Hepatocyte (in vitro differentiated cells): ENCODE measurements at places on chromosomes 3 and 15. TPM values are rescaled to one million over a fixed set of nuclear protein-coding genes. Genes with fewer than 3 reads are reported as not detected.
A peak's percentile ranks its signal among the peaks of the same experiment; 100 is the strongest.

DNA sequence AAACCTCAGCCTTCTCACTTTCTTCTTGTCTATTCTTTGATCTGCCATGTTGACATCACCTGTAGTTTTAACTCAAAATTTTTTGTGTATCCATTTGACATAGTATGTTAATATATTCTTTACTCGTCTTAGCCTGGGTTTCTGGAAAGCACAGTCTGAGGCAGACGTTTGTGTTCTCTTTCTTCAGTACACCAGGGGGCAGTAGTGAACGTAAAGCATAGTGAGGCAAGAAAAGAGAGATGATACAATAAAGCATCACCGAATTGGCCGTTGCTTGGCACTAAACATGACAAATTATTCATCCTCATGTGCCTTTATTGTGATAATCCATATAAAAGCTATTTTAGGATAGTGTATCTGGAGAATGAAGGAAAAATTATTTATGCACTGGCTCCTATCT, 141.0 kb upstream of the MYRIP start:
- H3K4me3 ChIP-seq: no peak overlapping the region
- H3K4me1 ChIP-seq: no peaks in the 10 kb centered on the region
- no peak overlapping the region for H3K27ac ChIP-seq
- H3K36me3 ChIP-seq: no peaks in the 10 kb centered on the region
- DNase-seq: peak; percentile 65
- peaks cover 6% of the 10 kb centered on the region for H3K27me3 ChIP-seq

Gene MST1R
- 7.5 and 8.7 TPM in 2 replicates for total RNA-seq

GRCh38 chr3:3097958-3098357, 12.2 kb downstream of the IL5RA start:
- peaks cover 7% of the 10 kb centered on the region for H3K27me3 ChIP-seq
- H3K36me3 ChIP-seq: no peaks in the 10 kb centered on the region
- no peaks in the 10 kb centered on the region for H3K4me1 ChIP-seq
- no peak overlapping the region for H3K27ac ChIP-seq

GRCh38 chr15:61447981-61448380, 218.9 kb upstream of the RORA start:
- H3K27me3 ChIP-seq: no peaks in the 10 kb centered on the region
- H3K4me3 ChIP-seq: no peak overlapping the region
- H3K27ac ChIP-seq: no peak overlapping the region
- no peaks in the 10 kb centered on the region for H3K4me1 ChIP-seq
- H3K36me3 ChIP-seq: no peaks in the 10 kb centered on the region

Gene ATP2B2
- total RNA-seq: 1.8 and 1.9 TPM in 2 replicates

DNA sequence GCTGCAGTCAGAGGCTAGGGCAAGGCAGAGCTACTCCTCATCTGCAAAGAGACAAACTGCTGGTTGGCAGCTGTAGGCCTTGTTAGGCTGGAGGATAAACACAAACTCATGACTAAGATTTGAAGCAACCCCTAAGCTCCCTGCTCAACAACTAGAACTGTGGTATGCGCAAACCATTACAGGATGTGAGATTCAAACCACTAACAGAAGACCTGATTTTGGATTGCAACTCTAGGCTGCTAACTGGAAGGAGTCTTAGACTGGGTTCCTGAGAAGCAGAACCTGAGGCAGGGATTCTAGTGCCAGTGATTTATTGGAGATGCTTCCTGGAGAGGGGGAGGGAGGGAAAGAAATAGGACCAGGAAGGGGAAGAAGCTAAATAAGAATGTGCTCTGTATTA, 22.5 kb downstream of the CCR4 start:
- no peaks in the 10 kb centered on the region for H3K27me3 ChIP-seq
- H3K36me3 ChIP-seq: no peaks in the 10 kb centered on the region
- no peak overlapping the region for H3K4me3 ChIP-seq

- DNase-seq: no peak
- H3K36me3 ChIP-seq: no peaks in the 10 kb centered on the region
- no peaks in the 10 kb centered on the region for H3K4me1 ChIP-seq
- no peak overlapping the region for H3K27ac ChIP-seq
These were observed 53.7 kb downstream of the DHX30 start for GRCh38 chr3:47856669-47857068.
